Globus pallidus (tissue), 1 donor: ENCODE measurements at places on chromosomes 7 and 10.

DNA sequence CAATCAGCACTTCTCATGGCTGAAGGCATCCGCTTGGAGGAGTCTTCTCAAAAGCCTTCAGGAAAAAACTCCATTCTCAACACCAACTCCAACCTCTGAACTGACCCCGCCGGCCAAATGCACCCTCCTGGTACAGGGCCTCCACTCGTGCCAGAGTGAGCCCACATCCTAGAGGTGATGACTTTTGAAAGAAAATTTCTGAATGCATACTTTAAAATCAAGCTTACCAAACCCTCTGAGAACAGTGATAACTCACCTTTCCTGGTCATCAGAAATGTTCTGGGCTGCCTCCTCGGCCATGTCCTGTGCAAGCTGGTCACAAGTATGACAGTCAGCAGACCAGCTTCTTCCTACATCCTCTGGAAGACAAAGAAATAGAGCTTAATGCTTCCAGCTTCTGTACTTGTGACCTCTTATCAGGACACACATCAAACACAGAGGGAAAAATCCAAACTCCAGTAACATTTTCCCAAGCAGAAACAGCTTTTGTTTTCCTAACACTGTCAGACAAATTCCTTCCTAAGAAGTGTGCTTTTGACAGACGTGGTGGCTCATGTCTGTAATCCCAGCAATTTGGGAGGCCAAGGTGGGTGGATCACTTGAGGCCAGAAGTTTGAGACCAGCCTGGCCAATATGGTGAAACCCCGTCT lies at the start of gene PKD1L1:
Gene PKD1L1, minus strand, starts transcription at position 326 of the 650 bp plus-strand sequence. Its CDS starts 26 bp downstream, at position 300.
- DNase-seq = no peak

GRCh38 chr10:112960151-112960681 lies 10.2 kb downstream of the TCF7L2 start:
- no peak for DNase-seq

- peak; percentile 37 for DNase-seq
These were observed 10.0 kb downstream of the VWC2 start for GRCh38 chr7:49783446-49783845.

- DNase-seq = no peak
These were observed 28.7 kb downstream of the PRSS2 start for GRCh38 chr7:142799437-142799835.

- no peak for DNase-seq
These were observed 320.4 kb downstream of the RPS24 start for GRCh38 chr10:78354101-78354500.

DNA sequence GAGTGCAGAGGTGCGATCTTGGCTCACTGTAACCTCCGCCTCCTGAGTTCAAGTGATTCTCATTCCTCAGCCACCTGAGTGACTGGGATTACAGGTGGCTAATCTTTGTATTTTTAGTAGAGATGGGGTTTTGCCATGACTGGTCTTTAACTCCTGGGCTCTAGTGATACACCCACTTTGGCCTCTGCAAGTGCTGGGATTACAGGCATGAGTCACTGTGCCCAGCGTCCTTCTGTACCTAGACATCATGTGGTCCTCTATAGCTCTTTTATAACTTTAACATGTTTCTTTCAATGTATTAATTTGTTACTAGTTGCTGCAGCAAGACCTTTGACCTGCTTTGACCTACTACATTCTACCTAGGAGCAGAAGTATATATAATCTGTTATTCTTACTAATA lies 38.7 kb upstream of the BICC1 start:
- DNase-seq = no peak

GRCh38 chr7:99829524-99830160 lies 1.8 kb downstream of the CYP3A43 start:
- no peak for DNase-seq

- no peak for DNase-seq
These were observed 241.5 kb downstream of the PHTF2 start for GRCh38 chr7:78039790-78040776.
